ENCODE measurements at places on chromosomes 3 and 15.

DNA sequence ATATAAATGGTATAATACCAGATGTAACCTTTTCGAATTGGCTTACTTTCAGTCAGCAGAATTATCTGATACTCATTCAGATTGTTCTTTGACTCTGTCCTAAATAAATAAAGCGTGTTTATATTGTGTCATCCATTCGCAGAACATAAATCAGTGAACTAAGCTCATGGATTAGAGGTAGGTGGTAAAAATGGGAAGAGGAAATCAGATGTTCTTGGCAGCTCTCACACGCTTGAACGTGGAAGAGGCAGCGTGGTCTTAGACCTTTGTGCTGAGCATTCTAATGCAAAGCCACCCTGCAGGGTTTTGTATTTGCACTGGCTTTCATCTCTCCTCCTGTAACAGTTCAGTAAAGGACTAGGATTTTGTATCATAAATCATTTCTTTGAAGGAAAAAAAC, 441.4 kb downstream of the GABRG3 start:
- no peaks in the 10 kb centered on the region for H3K4me1 ChIP-seq
- no peaks in the 10 kb centered on the region for H3K27me3 ChIP-seq
- no peaks in the 10 kb centered on the region for H3K36me3 ChIP-seq
- no peak for DNase-seq
- H3K27ac ChIP-seq: no peak overlapping the region

DNA sequence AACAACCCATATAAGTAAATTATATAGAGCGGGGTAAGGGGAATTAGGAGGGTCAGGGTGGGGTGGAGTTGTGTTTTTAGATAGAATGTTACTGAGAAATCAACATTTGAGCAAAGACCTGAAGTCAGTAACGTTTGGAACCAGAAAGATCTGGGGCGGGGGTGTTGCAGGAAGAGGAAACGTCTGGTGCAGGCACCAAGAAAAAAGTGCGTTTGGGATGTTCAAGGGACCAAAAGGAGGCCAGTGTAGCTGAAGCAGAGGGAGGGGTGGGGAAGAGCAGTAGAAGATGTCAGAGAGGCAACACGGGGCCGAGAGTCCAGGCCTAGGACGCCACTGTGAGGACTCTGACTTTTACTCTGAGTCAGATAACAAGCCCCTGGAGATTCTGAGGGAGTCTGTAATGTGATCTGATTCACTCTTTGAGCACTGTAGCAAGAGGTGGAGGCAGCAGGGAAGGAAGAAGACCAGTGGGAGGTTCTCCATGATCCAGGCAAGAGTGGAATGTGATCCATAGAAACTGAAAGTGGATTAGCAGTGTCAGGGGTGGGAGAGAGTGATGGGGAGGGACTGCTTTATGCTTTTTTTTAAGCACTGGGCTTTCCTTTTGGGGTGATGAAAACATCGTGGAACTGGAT, 179.3 kb upstream of the CHRM5 start:
- DNase-seq: no peak
- no peaks in the 10 kb centered on the region for H3K36me3 ChIP-seq
- H3K4me1 ChIP-seq: no peaks in the 10 kb centered on the region
- no peak overlapping the region for H3K4me3 ChIP-seq

DNA sequence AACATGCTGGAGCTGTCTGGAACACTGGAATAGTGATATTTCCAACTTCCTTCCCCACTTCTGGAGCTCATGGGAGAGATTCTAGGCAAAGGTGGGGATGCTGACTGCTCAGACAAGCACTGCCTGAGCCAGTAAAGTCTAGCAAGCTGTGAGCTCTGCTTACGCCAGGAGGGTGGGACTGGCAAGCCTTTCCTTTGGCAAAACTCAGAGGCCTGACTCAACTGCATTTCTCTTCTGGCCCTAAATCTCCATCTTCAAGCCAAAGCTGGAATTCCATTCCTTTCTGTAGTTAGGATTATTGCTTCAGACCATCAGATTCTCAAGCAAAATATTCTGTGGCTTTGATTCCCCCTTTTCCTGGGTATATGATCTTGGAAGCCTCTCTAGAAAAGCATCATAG, 20.3 kb upstream of the EPB42 start:
- no peak overlapping the region for H3K4me3 ChIP-seq
- H3K27ac ChIP-seq: no peak overlapping the region
- H3K27me3 ChIP-seq: peaks cover 7% of the 10 kb centered on the region
- no peaks in the 10 kb centered on the region for H3K36me3 ChIP-seq
- no peak for DNase-seq

DNA sequence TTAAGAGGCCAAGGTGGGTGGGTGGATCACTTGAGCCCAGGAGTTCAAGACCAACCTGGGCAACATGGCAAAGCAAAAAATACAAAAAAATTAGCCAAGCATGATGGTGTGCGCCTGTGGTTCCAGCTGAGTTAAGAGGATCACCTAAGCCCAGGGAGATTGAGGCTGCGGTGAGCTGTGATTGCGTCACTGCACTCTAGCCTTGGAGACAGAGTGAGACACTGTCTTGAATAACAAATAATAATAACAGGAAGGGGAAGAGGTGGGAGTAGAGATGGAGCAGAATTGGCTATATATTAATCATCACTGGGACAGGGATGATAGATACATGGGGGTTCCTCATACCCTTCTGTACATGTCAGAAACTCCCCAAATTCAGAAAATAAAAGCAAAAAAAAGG, 23.8 kb upstream of the NMB start:
- no peak overlapping the region for H3K27ac ChIP-seq
- no peak for DNase-seq
- no peaks in the 10 kb centered on the region for H3K27me3 ChIP-seq
- H3K4me1 ChIP-seq: no peaks in the 10 kb centered on the region

- peak overlapping the region; percentile 94 for H3K27ac ChIP-seq
- H3K27me3 ChIP-seq: no peaks in the 10 kb centered on the region
- peaks cover 9% of the 10 kb centered on the region for H3K4me1 ChIP-seq
Measured at GRCh38 chr3:126476166-126477060, 722 bp upstream of the ZXDC start.

DNA sequence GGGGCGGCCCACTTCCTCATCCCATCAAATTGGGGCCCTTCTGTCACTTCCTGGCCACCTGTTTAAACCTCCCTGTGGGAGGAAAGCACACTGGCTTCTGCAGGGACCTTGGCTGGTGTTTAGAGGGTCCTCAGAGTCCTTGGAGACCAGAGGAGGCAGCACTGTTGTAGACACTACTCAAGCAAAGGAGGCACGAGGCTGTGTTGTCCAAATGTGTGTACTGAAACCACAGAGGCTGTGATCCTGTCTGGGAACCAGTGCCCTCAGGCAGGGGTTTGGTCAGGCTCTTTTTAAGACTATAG, 12.4 kb upstream of the SEC13 start:
- DNase-seq: no peak
- no peaks in the 10 kb centered on the region for H3K36me3 ChIP-seq
- H3K4me3 ChIP-seq: no peak overlapping the region

DNA sequence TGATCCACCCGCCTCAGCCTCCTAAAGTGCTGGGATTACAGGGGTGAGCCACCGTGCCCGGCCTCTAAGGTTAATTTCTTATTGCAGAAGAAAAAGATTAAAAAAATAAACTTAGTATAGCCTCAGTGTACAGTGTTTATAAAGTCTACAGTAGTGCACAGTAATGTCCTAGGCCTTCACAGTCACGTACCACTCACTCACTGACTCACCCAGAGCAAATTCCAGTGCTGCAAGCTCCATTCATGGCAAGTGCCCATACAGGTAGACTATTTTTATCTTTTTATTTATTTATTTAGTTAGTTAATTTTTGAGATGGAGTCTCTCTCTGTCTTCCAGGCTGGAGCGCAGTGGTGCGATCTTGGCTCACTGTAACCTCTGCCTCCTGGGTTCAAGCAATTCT, 3.2 kb upstream of the FLNB start:
- no peaks in the 10 kb centered on the region for H3K36me3 ChIP-seq
- no peak overlapping the region for H3K27ac ChIP-seq
- DNase-seq: peak; percentile 52
- H3K4me3 ChIP-seq: no peak overlapping the region
- H3K4me1 ChIP-seq: no peaks in the 10 kb centered on the region
- H3K27me3 ChIP-seq: no peaks in the 10 kb centered on the region

GRCh38 chr3:41629986-41630385, 331.9 kb downstream of the ULK4 start:
- DNase-seq: peak; percentile 72
- H3K36me3 ChIP-seq: no peaks in the 10 kb centered on the region
- peaks cover 23% of the 10 kb centered on the region for H3K4me1 ChIP-seq
- no peak overlapping the region for H3K4me3 ChIP-seq
- no peaks in the 10 kb centered on the region for H3K27me3 ChIP-seq

DNA sequence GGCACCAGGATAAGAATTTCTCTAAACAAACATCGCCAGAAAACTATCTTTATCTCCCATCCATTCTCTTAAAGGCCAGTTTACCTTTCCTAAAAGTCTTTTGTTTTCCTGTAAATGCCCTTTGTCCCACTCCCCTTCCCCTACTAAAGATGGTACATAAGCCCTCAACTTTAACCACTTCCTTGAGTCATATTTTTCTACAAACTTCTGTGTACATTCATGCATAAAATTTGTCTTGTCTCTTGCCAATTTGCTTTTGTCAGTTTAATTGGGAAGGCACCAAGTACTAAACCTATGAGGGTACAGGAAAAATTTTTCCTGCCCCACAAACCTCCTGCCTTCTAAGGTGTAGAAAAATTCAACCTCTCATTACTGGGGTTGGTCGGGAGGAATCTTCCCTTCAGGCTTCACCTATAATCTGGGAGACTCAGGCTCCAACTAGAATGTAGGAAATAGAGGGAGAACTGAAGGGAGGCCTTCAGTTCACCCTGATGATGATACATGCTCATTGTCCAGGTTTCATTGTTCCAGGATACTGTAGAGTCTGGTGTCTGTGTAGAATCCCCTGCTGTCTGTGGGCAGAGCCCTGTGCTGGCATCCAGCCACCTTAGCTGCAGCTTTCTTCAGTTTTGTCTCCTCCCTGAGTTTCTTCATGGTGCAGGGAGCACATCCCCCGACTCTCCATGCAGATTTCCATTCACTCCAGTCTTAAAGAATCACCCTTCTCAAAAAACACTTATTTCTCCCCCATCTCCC, 53.2 kb downstream of the CD200R1L start:
- H3K27me3 ChIP-seq: no peaks in the 10 kb centered on the region
- no peaks in the 10 kb centered on the region for H3K36me3 ChIP-seq
- DNase-seq: no peak
- no peaks in the 10 kb centered on the region for H3K4me1 ChIP-seq
- no peak overlapping the region for H3K27ac ChIP-seq
- no peak overlapping the region for H3K4me3 ChIP-seq

- no peak for DNase-seq
- no peaks in the 10 kb centered on the region for H3K36me3 ChIP-seq
- H3K27ac ChIP-seq: no peak overlapping the region
- H3K4me3 ChIP-seq: no peak overlapping the region
- H3K4me1 ChIP-seq: no peaks in the 10 kb centered on the region
Measured at GRCh38 chr3:106482451-106482850, 613.6 kb upstream of the CBLB start.

- no peaks in the 10 kb centered on the region for H3K27me3 ChIP-seq
- DNase-seq: no peak
- H3K4me3 ChIP-seq: no peak overlapping the region
- H3K36me3 ChIP-seq: no peaks in the 10 kb centered on the region
- no peaks in the 10 kb centered on the region for H3K4me1 ChIP-seq
- no peak overlapping the region for H3K27ac ChIP-seq
Measured at GRCh38 chr3:176941689-176942088, 255.6 kb downstream of the TBL1XR1 start.

DNA sequence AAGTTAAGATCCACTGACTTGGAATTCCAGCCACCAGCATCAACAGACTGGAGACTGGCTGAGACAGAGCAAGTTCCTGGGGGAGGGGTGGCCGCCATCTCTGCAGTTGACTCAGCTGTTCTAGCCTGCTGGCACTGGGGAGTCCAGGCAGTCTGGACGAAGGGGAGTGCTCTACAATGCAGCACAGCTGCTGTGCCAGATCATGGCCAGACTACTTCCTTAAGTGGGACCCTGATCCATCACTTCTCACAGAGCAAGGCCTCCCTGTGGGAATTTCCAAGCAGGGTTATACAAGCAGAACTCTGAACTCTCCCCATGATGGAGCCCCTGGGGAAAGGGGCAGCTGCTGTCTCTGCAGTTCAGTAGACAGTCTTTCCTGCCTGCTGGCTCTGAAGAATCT, 35.2 kb downstream of the PYGO1 start:
- no peak overlapping the region for H3K4me3 ChIP-seq
- H3K4me1 ChIP-seq: no peaks in the 10 kb centered on the region
- DNase-seq: no peak
- no peak overlapping the region for H3K27ac ChIP-seq

Measured in small intestine (tissue), 16 donors.